Hindlimb muscle (tissue), 1 donor: ENCODE measurements at places on chromosomes 5 and 9. TPM values are rescaled to one million over a fixed set of nuclear protein-coding genes. Genes with fewer than 3 reads are reported as not detected.

GRCh38 chr5:5221724-5222123, 81.6 kb downstream of the ADAMTS16 start:
- no peak for DNase-seq

DNA sequence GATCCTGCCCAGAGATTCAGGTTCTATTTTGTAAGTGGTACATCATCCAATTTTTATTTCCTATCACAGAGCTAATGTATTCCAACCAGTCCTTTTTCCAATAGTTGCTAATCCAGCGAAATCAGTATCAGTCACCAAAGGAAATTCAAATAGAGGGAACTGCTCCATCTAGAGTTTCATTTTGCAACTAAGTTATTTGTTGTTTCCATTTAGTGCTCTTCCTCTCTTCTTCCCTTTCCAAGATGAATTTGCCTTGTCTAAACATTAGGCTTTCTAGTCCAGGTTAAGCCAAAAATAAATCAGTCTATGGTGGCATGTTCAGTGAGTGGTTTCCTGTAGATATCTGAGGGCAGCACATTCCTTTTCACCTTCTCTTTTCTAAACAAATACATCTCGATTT, 79.8 kb upstream of the SPATA31D4 start:
- DNase-seq: peak; percentile 30

The FIBCD1 gene
- not detected for polyA plus RNA-seq

DNA sequence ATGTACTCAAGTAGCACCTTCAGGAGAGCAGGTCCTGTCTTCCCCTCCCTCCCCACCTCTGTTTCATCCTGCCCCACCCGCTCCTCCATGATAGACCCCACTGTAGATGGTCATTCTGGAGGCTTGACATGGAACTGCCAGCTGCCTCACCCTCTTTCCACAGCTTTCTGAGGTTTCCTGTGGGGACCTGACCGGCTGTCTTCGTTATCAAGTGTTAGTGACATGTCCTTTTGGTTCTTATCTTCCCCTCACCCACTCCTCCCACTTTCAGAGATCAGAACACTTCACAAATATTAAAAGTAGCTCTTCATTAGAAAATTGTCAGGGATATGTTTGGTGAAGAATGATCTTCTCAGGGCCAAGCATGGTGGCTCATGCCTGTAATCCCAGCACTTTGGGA, 52.7 kb downstream of the MEGF10 start:
- DNase-seq: no peak

DNA sequence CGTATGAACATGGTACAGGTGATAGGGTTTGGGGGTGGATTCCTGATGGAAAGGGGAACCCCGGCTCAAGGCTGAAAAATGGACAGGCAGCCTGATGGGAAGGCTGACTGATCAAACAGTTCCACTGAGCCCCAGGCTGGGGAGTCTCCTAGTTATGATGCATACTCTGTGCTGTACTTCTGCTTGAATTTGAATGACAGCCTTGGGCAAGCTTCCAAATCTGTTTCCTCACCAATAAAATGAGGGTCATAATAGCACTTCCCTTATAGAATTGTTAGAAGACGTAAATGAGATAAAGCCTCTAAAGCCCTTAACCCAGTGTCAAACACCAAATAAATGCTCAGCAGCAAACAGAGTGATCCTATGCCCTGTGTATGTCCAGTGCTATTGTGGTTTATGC, 478.5 kb upstream of the DMAC1 start:
- DNase-seq: no peak

- DNase-seq: no peak
These were observed 261.8 kb downstream of the CTNND2 start for GRCh38 chr5:11642438-11642837.

The HRH2 gene
- polyA plus RNA-seq: 0.94 TPM

DNA sequence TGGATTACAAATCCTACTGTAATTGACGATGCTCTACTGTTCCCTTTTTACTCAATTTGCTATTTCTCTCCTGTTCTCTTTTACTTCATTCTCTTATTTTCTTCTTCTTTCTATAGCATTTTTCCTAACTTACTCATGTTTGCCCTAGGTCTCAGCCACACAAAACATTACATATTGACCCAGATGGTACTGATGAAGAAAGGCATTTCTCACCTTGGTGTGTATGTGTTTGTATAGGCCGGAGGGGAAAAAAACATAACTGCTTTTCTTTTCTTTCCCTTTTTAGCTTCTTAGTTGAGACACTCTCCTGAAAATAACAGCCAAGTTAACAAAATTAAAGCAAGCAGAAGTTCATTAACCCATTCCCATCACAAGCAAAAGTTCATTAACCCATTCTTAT, 1019.8 kb upstream of the CDH18 start:
- DNase-seq: no peak

GRCh38 chr5:86039351-86039750, 578.4 kb upstream of the COX7C start:
- no peak for DNase-seq

GRCh38 chr5:94715768-94716167, 97.3 kb downstream of the SLF1 start:
- no peak for DNase-seq

GRCh38 chr5:96930058-96930457, 5.8 kb upstream of the LNPEP start:
- no peak for DNase-seq

The LCN12 gene
- polyA plus RNA-seq: 0.67 TPM

The ANKRD34B gene
- polyA plus RNA-seq: 0.08 TPM

GRCh38 chr5:113641715-113642114, 128.2 kb downstream of the YTHDC2 start:
- DNase-seq: no peak

DNA sequence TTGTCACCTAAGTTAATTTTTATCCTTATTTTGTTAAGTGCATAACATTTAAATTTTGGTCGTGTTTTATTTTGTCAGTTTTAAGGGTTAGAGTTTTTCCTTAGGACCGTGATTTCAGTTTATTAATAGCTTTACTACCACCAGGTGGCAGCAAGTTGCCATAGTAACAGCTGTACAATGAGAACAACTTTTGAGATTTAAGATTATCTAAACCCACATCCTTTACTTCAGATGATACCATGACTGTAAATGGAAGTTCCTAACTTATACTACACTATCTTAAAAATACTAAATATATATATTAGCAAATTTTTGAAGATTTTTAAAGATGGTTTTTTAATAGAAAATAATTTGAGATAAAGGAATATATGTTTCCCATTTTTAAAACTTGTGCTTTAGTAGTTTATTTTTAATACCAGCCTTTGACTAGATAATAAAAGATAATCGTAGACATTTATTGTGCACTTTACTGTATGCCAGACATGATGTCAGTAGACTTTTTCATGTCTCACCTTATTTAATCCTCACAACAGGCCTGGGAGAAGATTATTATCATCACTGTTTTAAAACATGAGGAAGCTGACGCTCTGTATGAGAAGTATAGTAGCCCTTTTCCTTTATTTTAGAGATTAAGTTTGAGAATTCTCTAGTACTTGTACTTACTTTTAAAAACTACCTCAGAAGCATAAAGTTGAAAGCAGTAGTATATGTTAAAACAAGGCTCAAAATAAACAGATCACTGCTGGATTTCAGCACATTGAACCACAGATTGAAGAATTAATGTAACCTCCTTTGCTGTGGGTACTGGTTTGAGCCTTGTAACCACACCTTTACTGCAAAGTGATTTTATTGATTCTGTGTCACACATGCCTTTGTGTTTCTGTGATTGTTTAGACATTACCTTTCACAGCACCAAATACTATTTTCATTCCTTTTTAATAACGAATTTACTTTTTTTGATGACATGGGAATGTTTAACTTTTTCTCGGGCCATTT, 27.5 kb downstream of the SREK1 start:
- peak; percentile 29 for DNase-seq

- DNase-seq: no peak
These were observed 85.9 kb downstream of the GNA14 start for GRCh38 chr9:77562019-77562748.

- no peak for DNase-seq
These were observed 34.9 kb upstream of the FCHO2 start for GRCh38 chr5:72920690-72921502.

The PCDHGA12 gene
- polyA plus RNA-seq: 2.4 TPM

GRCh38 chr5:74765201-74765600, 1.7 kb downstream of the GFM2 start:
- DNase-seq: no peak

The ACO1 gene
- polyA plus RNA-seq: 24.0 TPM

DNA sequence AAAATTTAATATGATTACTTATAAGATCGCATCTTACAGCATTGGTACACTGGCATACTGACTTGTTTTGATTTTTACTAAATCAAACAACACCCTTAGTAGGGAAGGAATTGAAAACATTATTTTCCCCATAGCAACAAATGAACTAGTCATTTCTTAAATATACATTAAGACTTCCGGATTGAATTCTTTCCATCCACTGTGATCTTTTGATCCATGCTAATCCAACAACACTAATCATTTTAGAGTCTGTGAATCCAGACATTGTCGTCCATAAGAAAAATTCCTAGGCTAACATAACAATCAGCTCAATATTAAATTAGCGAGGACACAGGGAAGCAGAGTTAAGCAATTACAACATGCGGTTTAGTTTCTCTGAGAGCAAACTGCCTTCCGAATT, 21.6 kb upstream of the ERAP1 start:
- DNase-seq: no peak

DNA sequence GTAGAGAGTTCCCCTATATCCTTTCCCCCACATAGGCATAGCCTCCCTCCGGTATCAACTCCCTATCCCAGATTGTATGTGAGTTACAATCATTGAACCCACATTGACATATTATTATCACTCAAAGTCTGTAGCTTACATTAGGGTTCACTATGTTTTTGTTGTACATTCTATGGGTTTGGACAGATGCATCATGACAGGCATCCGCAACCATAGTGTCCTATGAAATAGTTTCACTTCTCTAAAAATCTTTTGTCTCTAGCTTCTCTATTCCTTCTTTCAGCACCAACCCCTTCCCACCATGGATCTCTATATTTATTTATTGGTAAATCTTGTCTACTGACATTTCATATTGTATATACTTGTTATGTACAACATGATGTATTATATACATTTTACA, 31.6 kb downstream of the TAF11L14 start:
- DNase-seq: no peak

The PCDHGA7 gene
- 1.6 TPM for polyA plus RNA-seq

GRCh38 chr9:88949425-88949824, 41.8 kb upstream of the S1PR3 start:
- DNase-seq: peak; percentile 21

The RGS3 gene
- 44.8 TPM for polyA plus RNA-seq

DNA sequence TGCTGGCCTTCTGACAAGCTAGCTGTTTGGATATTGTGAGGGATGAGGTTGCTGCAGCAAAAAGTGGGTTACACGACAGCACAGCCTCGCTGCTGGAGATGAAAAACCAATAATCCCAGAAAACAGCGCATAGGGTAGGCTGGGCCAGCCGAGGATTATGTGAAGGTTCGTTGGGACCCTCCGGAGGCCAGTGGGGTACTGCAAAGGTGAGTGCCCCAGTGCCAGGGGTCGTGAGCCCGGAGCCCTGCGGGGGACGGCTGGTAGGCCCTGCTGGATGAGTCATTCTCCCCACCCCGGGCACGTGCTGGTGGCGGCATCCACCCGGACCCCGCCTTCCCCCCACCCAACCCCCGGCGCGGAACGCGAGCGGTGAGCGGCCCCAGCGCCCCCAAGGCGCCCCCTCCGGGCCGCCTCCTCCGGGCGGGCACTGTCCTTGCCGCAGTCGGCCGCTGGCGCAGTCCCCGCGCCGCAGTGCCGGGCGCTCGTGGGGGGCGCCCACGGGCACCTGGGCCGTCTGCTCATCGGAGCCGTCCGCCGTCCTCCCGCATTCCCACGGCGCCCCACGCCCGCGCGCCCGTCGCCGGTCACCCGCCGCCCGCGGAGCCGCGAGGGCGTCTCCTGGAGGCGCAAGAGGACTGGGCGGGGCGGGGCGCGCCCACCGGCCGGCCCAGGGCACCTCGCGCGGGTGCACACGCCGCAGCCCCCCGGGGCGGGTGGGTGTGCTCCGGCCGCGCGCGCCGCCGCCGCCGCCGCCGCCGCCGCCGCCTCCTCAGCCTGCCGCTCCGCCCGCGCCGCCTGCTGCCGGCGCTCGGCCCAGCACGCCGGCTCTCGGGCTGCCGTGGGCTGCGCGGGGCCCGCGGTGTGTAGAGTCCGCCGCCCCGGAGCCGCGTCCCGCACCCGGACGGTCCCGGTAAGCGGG, at the start of gene PHF24:
TSS of gene PHF24 (plus strand) at position 794 of the 919 bp plus-strand sequence. CDS start 13,014 bp downstream, outside the sequence.
- no peak for DNase-seq

The DCTN4 gene
- polyA plus RNA-seq: 42.7 TPM

The TMEM252 gene
- 1.8 TPM for polyA plus RNA-seq

The NUTM2G gene
- 1.6 TPM for polyA plus RNA-seq

GRCh38 chr5:128271859-128272464, 188.4 kb downstream of the SLC12A2 start:
- no peak for DNase-seq

- DNase-seq: no peak
These were observed 802.2 kb upstream of the WWC1 start for GRCh38 chr5:167489202-167489601.

GRCh38 chr5:1366514-1366913, 21.6 kb upstream of the CLPTM1L start:
- DNase-seq: no peak

- no peak for DNase-seq
These were observed 643.7 kb upstream of the ACO1 start for GRCh38 chr9:31740705-31741104.

GRCh38 chr5:151602806-151603205, 11.7 kb upstream of the FAT2 start:
- DNase-seq: no peak

The IGIP gene
- polyA plus RNA-seq: 4.2 TPM

DNA sequence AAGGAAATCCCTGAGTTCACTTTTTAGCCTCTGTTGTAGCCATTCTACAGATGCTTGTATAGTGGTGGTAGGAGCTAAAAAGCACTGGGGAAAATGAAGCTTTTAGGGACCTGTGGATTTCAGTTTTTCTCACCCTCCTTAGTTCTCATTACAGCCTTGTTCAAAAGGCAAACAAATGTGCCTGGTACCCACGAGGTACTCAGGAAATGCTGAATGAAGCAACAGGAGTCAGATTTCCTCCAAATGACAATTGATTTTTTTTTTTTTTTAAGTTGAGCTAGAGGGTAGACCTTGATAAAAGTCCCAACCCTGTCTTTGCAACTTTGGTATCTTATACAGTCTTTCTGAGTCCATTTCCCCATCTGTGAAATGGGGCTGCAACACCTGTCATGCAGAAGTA, 21.3 kb upstream of the TMOD1 start:
- DNase-seq: no peak

The NKD2 gene
- 3.6 TPM for polyA plus RNA-seq

DNA sequence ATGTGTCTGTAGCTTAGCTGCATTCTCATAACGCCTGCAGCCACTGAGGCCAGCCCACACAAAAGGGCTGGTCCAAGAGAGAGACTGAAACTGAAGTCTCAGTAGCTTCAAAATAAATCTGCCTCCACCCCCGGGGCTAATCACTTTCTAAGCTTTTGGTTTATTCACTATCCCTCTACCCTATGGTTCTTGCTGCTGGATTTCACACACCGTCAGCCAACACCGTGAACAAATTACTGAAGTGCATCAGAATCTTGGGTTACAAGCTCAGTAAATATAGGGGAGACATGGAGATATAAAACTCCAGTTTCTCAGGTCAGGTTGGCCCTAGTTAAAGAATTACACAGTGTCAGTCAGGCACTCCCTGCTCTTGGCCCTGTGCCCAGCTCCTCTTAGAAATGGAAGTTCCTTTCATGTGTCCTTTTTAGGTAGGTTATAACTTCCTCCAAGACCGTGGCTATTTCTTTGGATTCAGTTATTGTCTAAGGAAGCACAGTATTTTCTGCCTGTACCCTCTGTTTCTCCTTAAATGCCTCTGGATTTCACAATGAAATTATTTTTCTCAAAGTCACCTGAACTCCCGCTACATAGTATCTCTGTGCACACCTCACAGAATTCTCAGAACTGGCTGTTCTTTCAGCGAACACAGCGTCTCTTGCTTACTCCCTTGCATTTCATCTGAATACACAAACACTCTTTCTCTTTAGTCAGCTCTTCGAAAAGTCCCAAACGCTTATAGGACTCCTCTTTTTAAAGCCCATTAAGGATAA, 112.5 kb downstream of the FAM174A start:
- no peak for DNase-seq
